ENCODE measurements at places on chromosomes 3 and 15.

DNA sequence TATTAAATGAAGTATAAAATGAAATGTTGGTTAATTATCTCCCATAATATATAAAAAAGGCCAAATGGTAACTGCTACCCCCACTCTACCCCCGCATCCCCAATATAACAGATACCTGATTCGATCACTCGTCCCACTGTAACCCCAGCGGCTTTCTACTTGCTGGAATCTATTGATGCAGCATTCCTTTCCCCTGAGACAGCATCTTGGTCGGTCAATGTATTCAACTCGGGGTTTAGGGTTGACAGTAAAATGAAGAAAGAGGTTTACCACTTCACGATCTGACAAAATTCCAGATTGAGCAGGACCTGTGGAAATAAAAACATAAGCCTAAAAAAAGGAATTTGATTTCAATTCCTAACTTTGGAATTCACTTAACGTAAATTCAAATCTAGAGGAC lies 18.6 kb upstream of the C15orf40 start:
- no peak for DNase-seq

- peak; percentile 74 for DNase-seq
These were observed 436 bp downstream of the ADPGK start for GRCh38 chr15:72783004-72783639.

GRCh38 chr3:46112984-46113383 lies 85.7 kb upstream of the XCR1 start:
- no peak for DNase-seq

GRCh38 chr3:25396686-25397085 lies 31.4 kb upstream of the RARB start:
- no peak for DNase-seq

GRCh38 chr3:119579366-119580066 lies at the start of gene ADPRH:
ADPRH (plus strand) TSS chr3:119579492; CDS start chr3:119582170, 2,678 bp downstream.
- peak; percentile 40 for DNase-seq

- DNase-seq = no peak
These were observed 74.8 kb upstream of the RPL32 start for GRCh38 chr3:12916159-12916558.

DNA sequence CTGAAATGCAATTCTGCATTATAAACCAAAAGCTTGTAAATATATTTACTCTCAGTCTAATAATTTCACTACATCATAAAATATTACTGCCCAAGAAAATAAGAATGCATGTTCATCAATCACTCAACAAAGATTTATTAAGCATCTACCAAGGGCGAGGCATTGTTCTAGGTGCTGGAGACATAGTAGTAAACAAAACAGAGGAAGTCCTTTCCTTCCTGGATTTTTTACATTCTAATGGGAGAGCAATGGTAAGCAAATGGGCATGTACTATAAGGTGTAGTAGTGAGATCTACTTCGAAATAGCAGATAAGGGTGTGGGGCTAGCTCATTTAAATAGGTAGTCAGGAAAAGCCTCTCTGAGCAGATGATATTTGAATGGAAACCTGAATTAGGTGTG lies 10.8 kb upstream of the ZFYVE19 start:
- DNase-seq = no peak

All from MM.1S (cell line).